A549 treated with ZK216348 at 1 μM for 4 hours (cell line): ENCODE measurements at places on chromosomes 16 and 17. TPM values are rescaled to one million over a fixed set of nuclear protein-coding genes. Genes with fewer than 3 reads are reported as not detected.

The KRTAP9-3 gene
- not detected in 5 replicates for total RNA-seq

The MT1H gene
- total RNA-seq: not detected in 5 replicates

The CSH2 gene
- total RNA-seq: not detected in 5 replicates

The TMEM132E gene
- not detected in 5 replicates for total RNA-seq

The TMEM88 gene
- 0.30 to 0.46 TPM (median 0.45 TPM) in 5 replicates for total RNA-seq

The MILR1 gene
- 1.2 to 2.8 TPM (median 1.6 TPM) in 5 replicates for total RNA-seq

The SYCE1L gene
- total RNA-seq: 5.2 to 8.0 TPM (median 7.8 TPM) in 5 replicates

The SLC6A2 gene
- total RNA-seq: 0.14 TPM in 1 of 5 replicates, not detected in the others

The HEATR9 gene
- total RNA-seq: not detected in 5 replicates

The MCRIP1 gene
- 70.3 to 110 TPM (median 93.6 TPM) in 5 replicates for total RNA-seq

The MYH2 gene
- not detected in 5 replicates for total RNA-seq

The CES3 gene
- total RNA-seq: 1.7 to 4.1 TPM (median 2.0 TPM) in 5 replicates

The METTL23 gene
- total RNA-seq: 55.9 to 69.1 TPM (median 60.4 TPM) in 5 replicates

The KRT32 gene
- total RNA-seq: not detected in 5 replicates

The OTOP3 gene
- total RNA-seq: not detected in 5 replicates

The EXOSC6 gene
- total RNA-seq: 14.2 to 18.8 TPM (median 16.2 TPM) in 5 replicates

The IL34 gene
- 0.32 to 0.83 TPM (median 0.43 TPM) in 4 of 5 replicates, not detected in the other for total RNA-seq

The LRRC37A3 gene
- total RNA-seq: 1.8 to 4.5 TPM (median 2.1 TPM) in 5 replicates

The OMG gene
- not detected in 5 replicates for total RNA-seq

The ZNF19 gene
- total RNA-seq: 1.5 to 4.1 TPM (median 2.1 TPM) in 5 replicates

The CXCL16 gene
- 11.6 to 20.8 TPM (median 17.1 TPM) in 5 replicates for total RNA-seq

The C17orf100 gene
- total RNA-seq: 1.6 to 3.1 TPM (median 2.9 TPM) in 5 replicates
